ENCODE measurements at places on chromosomes 3 and 15. TPM values are rescaled to one million over a fixed set of nuclear protein-coding genes. Genes with fewer than 3 reads are reported as not detected.

DNA sequence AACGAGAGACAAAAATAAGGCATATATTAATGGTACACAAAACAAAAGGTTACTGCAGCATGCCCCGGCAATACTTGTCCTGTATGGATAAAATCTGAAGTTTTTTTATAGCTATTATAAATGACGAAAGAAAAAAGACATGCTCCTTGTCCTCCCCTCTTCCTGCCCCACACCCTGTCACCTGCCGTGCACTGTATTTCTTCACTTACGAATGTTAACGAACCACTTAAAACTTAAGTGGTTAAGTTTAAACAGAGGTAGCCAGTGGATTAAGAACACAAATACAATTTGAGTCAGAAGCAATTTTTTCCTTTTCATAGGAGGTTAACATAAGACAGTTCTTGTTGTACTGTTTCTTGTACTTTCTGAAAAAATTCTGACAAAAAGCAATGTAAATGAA is 799.1 kb upstream of the NECTIN3 start:
- DNase-seq: no peak

DNA sequence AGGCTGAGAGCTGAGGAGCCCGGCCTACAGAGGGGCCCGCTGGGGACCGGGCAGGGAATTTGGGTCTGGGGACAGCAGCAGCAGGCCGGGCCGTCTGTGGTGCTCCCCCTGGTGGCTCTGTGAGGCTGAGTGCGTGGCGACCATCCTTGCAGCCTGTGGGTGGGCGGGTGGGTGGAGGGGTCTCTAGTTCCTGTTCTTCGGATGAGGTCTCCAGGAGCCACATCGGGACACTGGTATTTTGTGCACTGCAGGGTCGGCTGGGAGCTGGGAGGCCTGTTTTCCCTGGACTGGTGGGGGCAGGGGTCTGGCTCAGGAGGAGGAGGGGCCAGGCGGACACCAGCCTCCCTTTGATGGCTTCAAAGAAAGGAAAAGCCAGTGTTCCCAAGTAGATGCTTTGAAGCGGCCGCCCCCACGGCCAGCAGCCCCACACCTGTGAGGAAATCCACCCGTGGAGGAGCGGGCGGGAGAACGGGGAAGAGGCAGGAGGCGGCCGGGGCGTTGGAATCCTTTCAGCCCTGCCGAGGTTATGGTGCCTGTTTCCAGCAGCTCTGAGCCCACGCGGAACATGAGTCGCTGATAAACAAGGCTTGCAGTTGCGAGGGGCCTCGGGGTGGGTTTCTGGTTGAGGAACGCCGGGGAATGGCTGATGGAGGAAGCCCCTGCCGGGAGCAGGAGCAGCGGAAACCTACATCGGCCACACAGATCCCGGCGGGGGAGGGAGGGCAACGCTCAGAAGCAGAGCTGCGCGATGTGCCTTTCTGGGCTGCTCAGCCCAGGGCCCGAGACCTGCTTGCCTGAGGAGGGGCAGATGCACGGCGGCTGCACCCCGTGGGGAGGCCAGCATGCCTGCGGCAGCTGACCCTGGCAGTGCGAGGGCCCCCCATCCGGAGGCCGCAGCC is 154.3 kb downstream of the NSMCE3 start:
- peak; percentile 73 for DNase-seq

- no peak for DNase-seq
Measured at GRCh38 chr3:108329947-108330346, 33.6 kb downstream of the HHLA2 start.

DNA sequence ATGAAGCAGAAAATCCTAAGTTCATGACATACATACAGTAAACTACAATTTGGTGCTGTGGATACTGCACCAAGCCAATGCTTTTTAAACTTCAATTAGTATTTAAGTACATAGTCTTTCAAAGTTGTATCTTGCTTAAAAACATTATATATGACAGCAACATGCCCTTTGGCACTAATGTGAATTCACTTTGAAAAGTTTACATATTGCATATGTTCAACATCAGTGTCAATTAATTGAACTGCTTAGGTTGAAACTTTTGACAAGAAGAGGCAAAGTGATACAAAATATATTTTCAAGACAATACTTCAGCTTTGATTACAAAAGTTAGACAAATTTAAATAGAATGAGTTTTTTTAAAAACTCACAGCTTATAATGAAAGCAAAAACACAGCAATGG is 119.4 kb upstream of the ROBO2 start:
- DNase-seq: no peak

GRCh38 chr15:42915654-42916315 is 4.8 kb downstream of the TTBK2 start:
- DNase-seq: no peak

Gene FSD2
- polyA plus RNA-seq: 0.63 TPM

GRCh38 chr15:62757535-62757934 is 285.0 kb upstream of the TPM1 start:
- peak; percentile 32 for DNase-seq

Gene PHLDB2
- 24.2 TPM for polyA plus RNA-seq

Gene SYNPR
- polyA plus RNA-seq: 56.2 TPM

Gene SPINK8
- polyA plus RNA-seq: 1.6 TPM

DNA sequence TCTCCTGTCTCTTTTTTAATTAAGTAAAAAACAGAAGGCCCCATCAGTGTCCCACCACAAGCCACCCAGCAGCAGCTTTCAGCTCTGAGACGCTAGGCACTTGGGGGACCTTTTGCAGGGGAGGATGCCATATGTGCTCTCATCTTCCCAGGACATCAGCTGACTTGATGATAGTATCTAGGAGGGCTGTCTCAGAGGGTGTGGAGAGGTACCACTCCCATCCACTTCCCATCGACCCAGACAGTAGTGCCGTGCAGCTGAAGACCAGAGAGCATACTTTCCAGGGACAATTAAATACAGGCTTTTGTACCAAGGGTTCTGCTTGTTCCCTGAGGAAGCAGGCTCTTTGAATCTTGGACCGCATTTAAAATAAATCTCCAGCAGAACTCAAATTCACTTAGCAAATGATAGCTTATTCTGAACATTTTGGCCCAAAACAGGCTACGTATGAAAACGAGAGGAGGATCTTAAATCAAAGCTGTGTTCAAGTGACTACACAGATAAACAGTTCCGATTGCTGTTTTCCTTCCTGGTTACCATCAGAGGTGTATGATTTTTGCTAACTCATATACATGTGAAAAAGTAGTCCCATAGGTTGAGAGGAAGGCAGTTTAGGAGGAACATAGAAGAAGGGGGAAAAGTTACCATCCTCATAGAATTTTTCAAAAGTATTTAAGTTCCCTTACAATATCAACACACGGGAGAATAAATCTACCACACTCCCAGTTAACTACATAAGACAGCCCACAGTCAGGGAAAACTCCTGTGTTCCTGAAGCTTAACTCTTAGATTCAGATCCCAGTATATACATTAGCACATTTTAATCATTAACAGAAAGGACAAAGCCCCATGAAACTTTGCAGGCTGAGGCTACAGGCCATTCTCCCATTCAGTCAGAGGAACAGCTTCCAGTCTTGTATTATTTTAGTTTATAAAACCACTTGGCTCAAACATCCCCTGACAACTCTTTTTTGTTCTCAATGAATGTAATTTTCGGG is 9.5 kb downstream of the WNT5A start:
- no peak for DNase-seq

DNA sequence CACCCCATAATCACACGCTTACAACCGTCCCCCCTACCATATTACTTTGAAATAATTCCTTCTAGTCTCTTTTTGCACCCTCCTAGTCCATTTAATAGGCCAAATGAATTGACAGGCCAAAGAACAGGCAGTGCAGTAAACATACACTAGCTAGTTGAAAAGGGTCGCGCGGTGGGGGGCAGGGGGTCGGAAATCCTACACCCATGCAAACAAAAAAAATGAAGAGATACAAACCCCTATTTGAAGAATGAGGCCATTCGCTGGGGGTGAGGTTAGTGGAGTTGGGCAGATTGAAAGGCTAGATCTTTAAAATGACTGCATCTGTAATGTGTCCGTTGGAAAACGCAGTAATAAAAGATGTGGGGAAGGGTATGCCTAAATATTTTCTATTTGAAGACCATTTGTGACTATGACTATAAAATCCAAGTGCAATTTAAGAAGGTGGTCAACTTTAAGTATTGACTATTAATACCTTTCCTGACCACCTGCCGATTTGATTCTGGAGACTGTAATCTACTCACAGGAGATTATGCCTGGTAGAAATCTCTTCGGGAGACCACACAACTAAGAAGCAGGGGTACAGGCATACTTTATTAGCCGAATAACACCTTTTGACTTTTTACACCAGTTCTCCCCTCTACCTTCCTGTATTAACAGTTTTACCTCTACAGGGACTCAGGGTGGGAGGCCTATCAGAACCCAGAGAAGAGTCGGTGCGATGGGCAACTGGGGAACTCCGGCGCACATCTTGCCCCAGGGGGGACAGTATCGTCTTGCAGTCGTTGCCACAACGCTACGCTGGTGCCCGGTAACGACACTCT is 762 bp upstream of the ARL6 start:
- DNase-seq: no peak

DNA sequence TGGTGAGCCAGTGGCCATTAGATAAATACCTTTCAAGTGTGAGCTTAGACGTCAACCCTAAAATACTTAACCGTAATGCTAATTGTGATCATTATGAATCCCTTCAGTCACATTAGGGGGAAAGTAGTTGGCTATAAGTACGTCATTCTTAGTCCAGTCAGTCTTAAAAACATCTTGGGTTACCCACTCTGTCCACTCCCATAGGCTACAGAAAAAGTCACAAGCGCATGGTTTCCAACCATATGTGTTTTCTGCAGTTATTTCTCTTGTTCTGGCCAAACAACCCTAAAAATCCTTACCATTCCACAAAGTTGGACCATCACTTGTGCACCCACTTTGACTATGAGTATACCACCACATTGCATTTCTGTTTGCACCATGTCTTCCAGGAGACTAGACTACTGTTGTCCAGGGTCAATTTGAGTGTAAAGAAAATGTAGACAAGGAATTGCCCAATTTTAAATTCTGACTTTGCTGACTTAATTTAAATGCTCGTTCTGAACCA is 3.3 kb downstream of the RPL15 start:
- no peak for DNase-seq

DNA sequence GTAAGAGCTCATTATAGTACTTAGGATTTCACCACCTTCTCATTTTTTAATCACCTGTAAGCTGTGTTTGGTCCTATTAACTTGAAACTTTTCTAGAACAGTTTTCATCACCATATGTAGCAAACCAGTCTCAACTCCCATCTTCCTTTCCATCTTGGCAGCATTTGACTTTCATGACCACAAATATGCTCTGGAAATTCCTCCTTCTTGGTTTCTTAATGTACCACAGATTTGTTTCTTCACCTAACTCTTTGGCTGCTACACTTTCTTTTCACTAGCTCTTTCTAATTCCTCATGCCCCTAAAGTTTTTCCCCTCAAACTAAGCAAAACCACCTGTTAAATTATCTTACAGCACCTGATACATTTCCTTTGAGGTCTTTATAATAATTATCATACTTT is 13.2 kb upstream of the NMB start:
- no peak for DNase-seq

DNA sequence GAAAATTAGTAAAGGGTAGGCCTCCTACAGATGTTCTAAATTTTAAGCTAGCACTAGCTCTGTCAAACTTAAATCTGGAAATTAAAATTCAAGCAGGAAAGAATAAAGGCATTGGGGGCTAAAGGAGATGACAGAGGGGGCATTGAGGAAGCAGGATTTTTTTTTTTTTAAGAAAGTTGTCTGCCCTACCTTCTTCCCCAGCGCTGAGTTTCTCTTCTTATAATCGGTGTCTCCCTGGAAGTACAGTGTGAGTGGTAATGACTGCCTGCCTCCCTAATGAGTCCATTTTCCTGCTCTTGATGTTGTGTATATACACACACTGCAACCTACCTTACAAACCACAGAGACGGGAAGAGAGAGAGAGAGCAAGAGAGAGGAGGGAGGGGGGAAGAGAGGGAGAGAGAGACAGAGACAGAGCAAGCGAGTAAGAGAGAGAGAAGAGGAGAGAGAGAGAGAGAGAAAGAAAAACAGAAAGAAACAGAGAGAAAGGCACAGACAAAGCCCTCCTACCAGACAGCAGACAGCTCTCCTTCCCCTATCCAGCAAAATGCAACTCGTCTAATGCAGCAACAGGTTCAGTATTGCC is 47.0 kb downstream of the ZBTB20 start:
- peak; percentile 84 for DNase-seq

Gene STAB1
- 38.3 TPM for polyA plus RNA-seq

- DNase-seq: no peak
Measured at GRCh38 chr3:127337911-127338531, 50.2 kb upstream of the PRR20G start.

Gene GHSR
- polyA plus RNA-seq: 0.29 TPM

DNA sequence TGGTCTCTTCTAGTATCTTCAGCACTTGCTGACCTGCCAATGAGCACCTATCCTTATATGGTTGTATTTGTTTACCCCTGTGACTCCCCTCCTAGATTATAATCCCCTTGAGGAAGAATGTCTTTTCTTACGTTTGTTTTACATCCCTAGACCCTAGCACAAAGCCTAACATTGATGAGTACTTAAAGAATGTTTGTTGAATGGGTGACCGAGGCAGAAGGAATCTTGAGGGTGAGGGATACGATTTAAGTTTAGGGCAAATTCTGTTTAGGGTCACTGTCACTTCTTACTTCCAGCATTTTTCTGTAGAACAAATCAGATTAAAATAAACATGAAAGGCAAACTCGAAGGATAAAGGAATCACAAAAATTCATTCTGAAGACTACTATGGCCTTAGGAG is 80.9 kb upstream of the FAM98B start:
- no peak for DNase-seq

Gene KLHL40
- 0.38 TPM for polyA plus RNA-seq

DNA sequence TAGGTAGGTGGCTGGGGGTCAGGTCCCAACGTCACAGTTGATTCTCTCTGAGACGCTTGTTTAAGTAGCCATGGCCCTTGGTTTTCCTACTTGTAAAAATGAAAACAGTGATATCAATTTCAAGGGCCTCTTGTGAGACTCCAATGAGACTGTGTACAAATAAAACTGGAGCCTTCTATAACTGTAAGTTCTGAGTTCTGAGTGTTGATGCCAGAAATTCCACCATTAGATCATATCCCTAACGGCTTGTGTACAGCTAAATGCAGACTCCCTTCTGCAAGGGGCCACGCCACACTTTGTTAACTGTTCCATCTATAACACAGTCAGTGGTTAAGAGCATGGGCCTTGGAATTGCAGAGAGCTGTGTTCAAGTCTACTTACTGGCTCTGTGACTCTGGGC is 267.3 kb downstream of the TLE3 start:
- DNase-seq: no peak

- DNase-seq: peak; percentile 33
Measured at GRCh38 chr3:134277066-134277660, 26.5 kb upstream of the RYK start.

Gene ADAMTS7
- 20.4 TPM for polyA plus RNA-seq

Gene C3orf49
- 2.0 TPM for polyA plus RNA-seq

DNA sequence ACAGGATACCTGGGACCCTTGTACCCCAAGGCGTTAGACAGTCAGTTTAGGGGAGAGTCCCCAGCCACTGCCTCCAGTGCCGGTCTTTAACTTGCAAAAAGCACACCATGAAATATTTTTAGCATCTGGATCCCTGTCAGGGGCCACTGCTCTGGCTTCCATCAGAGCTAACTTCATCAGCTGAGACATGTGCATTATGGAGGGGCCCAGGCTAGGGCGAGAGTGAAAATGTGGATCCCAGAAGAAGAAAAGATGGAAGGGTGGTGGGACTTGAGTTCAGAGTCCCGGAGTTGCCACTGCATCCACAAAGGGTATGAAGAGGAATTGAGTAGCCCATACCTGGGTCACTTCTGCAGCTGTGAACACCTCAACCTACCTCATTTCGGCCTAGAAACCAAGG is 23.5 kb upstream of the SPATA12 start:
- no peak for DNase-seq

Gene SLC27A2
- polyA plus RNA-seq: 2.7 TPM
